SJSA1 (cell line): ENCODE measurements at places on chromosomes 7 and 10. TPM values are rescaled to one million over a fixed set of nuclear protein-coding genes. Genes with fewer than 3 reads are reported as not detected.

DNA sequence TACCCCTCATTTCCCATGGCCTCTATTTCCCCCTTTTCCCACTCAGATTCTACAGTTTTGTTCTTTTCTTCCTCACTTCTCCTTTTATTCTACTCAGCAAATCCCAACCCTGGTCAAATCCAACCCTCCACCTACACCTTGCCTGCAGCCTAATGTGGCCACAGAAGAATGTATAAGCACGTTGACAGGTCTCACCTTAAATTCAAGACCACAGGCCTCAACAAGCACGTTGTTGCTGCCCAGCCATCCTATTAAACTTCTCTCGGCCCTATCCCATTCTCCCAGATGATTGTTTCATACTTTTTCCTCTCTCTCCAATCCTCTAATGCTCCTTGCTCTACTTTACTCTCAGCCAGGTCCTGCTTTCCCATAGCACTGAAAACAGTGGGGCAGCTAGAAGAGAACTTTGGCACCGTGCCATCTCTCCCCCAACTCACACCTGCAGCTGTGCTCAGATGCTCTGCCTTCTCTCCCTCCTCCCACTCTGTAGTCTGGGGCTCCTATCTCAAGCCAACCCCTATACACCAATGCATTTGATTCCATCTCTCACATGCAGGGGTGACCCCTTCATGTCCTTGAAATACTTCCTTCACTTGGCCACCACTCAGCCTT, 6.8 kb upstream of the EIF3A start:
- no peaks in the 10 kb centered on the region for H3K27me3 ChIP-seq
- H3K27ac ChIP-seq = no peak overlapping the region
- peaks cover 14% of the 10 kb centered on the region for H3K4me1 ChIP-seq
- DNase-seq = no peak
- H3K4me3 ChIP-seq = no peak overlapping the region

- no peak for DNase-seq
- no peaks in the 10 kb centered on the region for H3K27me3 ChIP-seq
- H3K4me3 ChIP-seq = no peak overlapping the region
- H3K27ac ChIP-seq = no peak overlapping the region
- H3K36me3 ChIP-seq = peaks cover 70% of the 10 kb centered on the region
These were observed 36.7 kb downstream of the WAC start for GRCh38 chr10:28569506-28570159.

The CLDN3 gene
- total RNA-seq = not detected in 2 replicates

The OR2A12 gene
- not detected in 2 replicates for total RNA-seq

The LBX1 gene
- not detected in 2 replicates for total RNA-seq

GRCh38 chr7:38902449-38902848, 6.5 kb downstream of the VPS41 start:
- H3K27ac ChIP-seq = no peak overlapping the region
- no peaks in the 10 kb centered on the region for H3K27me3 ChIP-seq
- H3K36me3 ChIP-seq = no peaks in the 10 kb centered on the region
- no peak overlapping the region for H3K4me3 ChIP-seq
- H3K4me1 ChIP-seq = no peaks in the 10 kb centered on the region

- H3K27me3 ChIP-seq = 0 out of 2 replicates have a peak, but pooled peaks cover 6% of the 10 kb centered on the region
- H3K4me3 ChIP-seq = no peak overlapping the region
- no peaks in the 10 kb centered on the region for H3K4me1 ChIP-seq
- no peaks in the 10 kb centered on the region for H3K36me3 ChIP-seq
- no peak overlapping the region for H3K27ac ChIP-seq
These were observed 117.6 kb upstream of the NFE2L3 start for GRCh38 chr7:26034391-26034790.

DNA sequence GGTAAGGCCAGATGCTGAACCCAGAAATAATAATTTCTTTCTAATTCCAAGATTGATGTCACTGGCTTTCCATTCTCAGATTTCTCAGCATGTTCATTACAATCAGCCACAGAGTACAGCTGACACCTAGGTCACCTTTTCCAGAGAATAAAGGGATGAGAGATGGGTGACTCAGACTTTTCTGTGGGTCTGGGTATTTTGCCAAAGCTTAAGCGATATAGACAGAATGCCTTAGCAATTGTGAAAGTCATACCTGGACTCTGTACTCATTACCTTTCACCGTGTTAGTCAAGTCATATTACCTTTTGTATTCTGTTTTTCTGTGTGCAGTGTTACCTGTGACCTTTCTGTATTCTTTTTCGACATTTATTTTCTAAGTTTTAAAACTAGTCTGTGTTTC, 10.6 kb upstream of the PRTFDC1 start:
- H3K27ac ChIP-seq = no peak overlapping the region
- peaks cover 26% of the 10 kb centered on the region for H3K4me1 ChIP-seq
- no peak overlapping the region for H3K4me3 ChIP-seq
- no peak for DNase-seq
- H3K27me3 ChIP-seq = no peaks in the 10 kb centered on the region

- H3K4me3 ChIP-seq = peak within 1 kb of the TSS; percentile 96
- H3K4me1 ChIP-seq = peaks cover 46% of the 10 kb centered on the region
- H3K27me3 ChIP-seq = no peaks in the 10 kb centered on the region
- peak within 1 kb of the TSS; percentile 86 for H3K27ac ChIP-seq
- H3K36me3 ChIP-seq = peaks cover 27% of the 10 kb centered on the region
- peak; percentile 60 for DNase-seq
These were observed at the start of gene VOPP1 for GRCh38 chr7:55572378-55573233. Gene VOPP1 (minus strand): TSS chr7:55572502. CDS start chr7:55572324, 178 bp downstream.

The NUDT13 gene
- total RNA-seq = 0.31 and 0.50 TPM in 2 replicates

- H3K4me1 ChIP-seq = no peaks in the 10 kb centered on the region
- no peak overlapping the region for H3K27ac ChIP-seq
- no peaks in the 10 kb centered on the region for H3K27me3 ChIP-seq
- H3K36me3 ChIP-seq = no peaks in the 10 kb centered on the region
- no peak for DNase-seq
These were observed 374.8 kb upstream of the AKR1E2 start for GRCh38 chr10:4450981-4451908.

DNA sequence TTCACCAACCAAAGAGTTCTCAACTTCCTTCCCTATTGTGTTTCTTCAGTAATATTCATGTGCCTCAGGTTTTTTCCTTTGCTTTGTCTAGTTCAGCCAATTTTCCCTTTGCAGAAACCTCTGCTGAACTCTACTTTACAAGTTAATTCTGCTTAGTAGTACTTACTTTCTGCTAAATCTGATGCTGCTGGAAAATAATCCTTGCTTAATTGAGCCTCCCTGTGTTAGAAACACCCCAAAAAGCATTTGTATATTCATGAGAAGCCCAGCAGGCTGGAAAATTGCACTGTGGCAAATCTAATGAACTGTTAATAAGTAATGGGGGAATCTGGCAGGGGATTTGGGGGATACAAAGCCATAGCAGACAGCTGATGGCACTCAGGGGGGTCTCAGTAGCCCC, 78.5 kb downstream of the CDCA7L start:
- DNase-seq = no peak
- H3K27ac ChIP-seq = no peak overlapping the region
- no peaks in the 10 kb centered on the region for H3K36me3 ChIP-seq
- H3K27me3 ChIP-seq = no peaks in the 10 kb centered on the region
- H3K4me1 ChIP-seq = no peaks in the 10 kb centered on the region

GRCh38 chr10:26211781-26212444, 4.7 kb upstream of the GAD2 start:
- H3K27me3 ChIP-seq = peaks cover 18% of the 10 kb centered on the region
- H3K4me3 ChIP-seq = no peak overlapping the region
- no peaks in the 10 kb centered on the region for H3K36me3 ChIP-seq
- no peak for DNase-seq

The LRRC17 gene
- 8.3 and 10.9 TPM in 2 replicates for total RNA-seq

DNA sequence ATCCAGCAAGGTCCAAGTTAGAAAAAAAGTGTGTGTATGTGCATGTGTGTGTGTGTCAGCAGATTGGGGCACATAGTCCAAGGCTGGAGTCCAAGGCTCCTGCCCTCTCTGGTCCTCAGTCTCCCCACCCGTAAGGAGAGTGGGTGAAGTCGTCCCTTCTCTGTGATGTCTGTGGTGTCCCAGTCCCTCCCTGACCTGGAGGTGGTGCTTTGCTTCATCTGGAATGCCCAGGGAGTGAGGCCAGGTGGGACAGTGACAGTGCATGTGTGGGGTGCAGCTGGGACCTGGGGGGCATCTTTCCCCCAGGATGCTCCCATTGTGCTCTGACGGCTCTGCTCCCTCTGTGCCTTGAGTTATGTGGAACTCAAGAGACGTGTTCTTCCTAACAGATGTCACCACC, 18.0 kb downstream of the AQP1 start:
- DNase-seq = peak; percentile 22
- H3K27ac ChIP-seq = no peak overlapping the region
- H3K4me1 ChIP-seq = no peaks in the 10 kb centered on the region
- no peak overlapping the region for H3K4me3 ChIP-seq
- no peaks in the 10 kb centered on the region for H3K36me3 ChIP-seq
- no peaks in the 10 kb centered on the region for H3K27me3 ChIP-seq

- no peaks in the 10 kb centered on the region for H3K27me3 ChIP-seq
- no peaks in the 10 kb centered on the region for H3K36me3 ChIP-seq
- H3K4me1 ChIP-seq = peaks cover 2% of the 10 kb centered on the region; the same call in 1 of the 2 replicates
- DNase-seq = no peak
These were observed 38.0 kb downstream of the PRKAG2 start for GRCh38 chr7:151838861-151839381.

The PTN gene
- 56.7 and 70.6 TPM in 2 replicates for total RNA-seq

The LRRD1 gene
- not detected in 2 replicates for total RNA-seq

- DNase-seq = no peak
- no peak overlapping the region for H3K27ac ChIP-seq
- no peaks in the 10 kb centered on the region for H3K4me1 ChIP-seq
These were observed 42.2 kb downstream of the CH25H start for GRCh38 chr10:89164920-89165319.

GRCh38 chr7:16579216-16579615, 52.6 kb downstream of the LRRC72 start:
- no peak for DNase-seq
- H3K4me1 ChIP-seq = no peaks in the 10 kb centered on the region
- H3K4me3 ChIP-seq = no peak overlapping the region
- H3K27ac ChIP-seq = no peak overlapping the region

The TAS2R41 gene
- total RNA-seq = not detected in 2 replicates

- peaks cover 34% of the 10 kb centered on the region for H3K36me3 ChIP-seq
- no peaks in the 10 kb centered on the region for H3K27me3 ChIP-seq
- DNase-seq = no peak
- H3K27ac ChIP-seq = no peak overlapping the region
- no peak overlapping the region for H3K4me3 ChIP-seq
- H3K4me1 ChIP-seq = peaks cover 39% of the 10 kb centered on the region
These were observed 244.4 kb downstream of the TNS3 start for GRCh38 chr7:47337531-47337930.

GRCh38 chr10:32104622-32105509, 48.6 kb upstream of the KIF5B start:
- no peak for DNase-seq
- no peak overlapping the region for H3K4me3 ChIP-seq
- H3K27me3 ChIP-seq = no peaks in the 10 kb centered on the region
- no peaks in the 10 kb centered on the region for H3K4me1 ChIP-seq

The ZNF467 gene
- total RNA-seq = not detected in 2 replicates
